ENCODE measurements at places on chromosomes 13 and 19.

- peak; percentile 74 for DNase-seq
Observed at GRCh38 chr19:39031368-39032062, 834 bp downstream of the FBXO27 start.

DNA sequence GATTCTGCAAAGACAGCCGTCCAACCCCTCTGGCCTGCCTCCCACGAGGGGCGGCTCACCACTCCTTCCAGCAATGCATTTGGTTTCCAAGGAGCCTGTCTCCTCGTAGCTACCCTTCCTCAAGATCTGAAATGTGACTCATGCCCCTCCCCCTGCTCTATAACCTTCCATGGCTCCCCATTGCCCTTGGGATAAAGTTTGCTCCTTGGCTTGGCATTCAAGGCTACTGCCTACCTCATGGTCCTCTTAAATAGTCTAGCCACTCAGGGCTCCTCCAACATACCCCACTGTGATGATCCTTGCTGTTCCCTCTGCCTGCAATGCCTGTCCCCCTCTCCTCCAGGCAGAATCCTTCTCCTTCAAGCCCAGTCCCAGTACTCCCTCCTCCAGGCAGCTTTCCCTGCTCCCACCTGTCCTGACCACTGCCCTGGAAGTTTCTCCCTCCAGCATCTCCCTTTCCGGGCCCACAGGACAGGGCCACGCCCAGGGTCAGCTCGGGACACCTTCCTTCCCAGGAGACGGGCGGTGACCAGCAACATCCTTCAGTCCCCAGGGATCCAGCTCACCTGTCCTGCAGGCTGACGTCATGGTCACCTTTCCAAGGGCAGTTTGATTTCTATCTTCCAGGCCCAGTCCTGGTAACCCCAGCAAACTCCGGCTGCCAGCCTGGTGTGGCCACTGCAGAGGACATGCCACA lies 19.2 kb upstream of the SEMA6B start:
- DNase-seq = no peak

DNA sequence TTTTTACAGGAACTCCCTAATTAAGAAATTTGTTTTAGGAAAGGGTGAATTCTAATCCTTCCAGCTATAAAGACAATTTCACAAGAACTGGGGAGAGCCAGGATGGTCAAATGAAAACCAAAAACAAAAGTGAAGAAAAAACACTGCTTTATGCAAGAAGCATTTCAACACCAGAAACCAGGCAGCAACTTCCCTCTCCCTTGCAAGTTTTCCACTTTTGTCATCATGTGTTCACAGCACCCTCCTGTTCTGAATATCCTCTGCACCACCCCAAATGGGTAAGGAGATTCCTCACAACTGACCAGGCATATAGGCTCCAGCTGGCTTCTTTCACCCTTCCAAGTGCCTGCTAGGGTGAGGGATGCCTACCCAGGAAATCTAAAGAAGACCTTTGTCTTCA lies 328.1 kb downstream of the TBC1D4 start:
- no peak for DNase-seq

DNA sequence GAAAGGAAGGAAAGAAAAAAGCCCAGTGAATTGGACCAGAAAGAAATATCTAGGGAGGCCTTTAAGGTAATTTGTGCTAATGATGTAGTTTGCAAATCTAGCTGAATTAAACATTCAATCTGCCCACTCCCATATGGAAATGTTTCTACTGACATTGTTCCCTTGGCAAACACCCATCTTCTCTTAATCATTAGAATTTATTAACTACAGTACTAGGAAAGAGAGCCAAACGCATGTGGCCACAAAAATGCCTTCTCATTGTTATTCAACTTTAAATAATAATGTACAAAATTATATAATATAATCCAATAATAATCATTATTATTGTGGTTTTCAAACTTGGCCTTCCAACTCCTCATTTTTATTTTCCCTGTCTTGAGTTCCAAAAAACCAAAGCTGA lies 234.7 kb downstream of the NHLRC3 start:
- DNase-seq = no peak

DNA sequence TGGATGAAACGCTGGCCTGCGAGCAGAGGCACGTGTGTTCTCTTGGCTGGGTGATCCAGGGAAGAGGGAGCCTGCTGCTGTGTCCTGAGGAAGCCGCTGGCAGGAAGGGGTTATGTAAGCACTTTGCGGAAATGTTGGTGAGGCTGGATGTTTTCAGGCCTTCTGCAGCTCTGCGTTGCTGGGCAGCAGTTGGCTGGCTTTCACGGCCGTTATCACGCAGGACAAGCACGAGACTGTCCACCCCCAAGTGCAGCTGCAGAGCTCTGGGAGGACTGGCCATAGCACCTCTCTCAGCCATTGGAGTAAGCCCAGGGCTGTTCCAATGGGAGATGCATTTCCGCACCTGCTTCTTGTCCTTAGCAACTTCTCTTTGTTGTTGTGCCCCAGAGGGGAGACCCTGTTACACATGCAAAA lies 146.9 kb upstream of the SOX21 start:
- DNase-seq = no peak

GRCh38 chr13:39365879-39366278 lies 237.1 kb downstream of the LHFPL6 start:
- DNase-seq = no peak

DNA sequence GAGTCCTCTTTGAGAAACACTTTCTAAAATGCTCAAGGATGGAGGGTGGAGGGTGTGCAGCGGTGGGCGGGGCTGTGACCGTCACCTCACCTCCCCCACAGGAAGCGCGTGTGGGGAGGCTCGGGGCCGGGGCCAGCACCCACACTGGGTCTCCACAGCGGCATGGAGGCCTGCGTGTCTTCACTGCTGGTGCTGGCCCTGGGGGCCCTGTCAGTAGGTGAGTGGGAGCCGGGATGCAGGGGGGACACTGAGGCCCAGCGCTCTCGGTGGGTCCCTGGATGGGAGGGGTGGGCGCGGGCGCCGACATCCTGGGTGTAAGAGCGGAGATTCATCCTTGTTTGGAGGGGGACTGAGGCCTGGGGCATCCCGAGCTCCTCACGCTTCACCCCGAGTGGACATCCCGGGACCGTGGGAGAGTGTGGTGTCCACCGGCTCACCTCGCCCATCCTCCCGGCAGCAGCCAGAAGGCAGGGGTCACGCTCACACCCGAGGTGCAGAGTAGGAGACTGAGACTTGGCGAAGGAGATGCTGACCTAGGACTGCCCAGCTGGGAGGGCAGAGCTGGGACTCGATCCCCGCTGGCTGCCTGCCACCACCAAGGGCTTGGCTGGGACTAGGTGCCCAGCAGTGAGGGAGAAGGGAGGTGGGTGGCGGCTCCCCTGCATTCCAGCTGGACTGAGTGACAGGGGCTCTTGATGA lies at the start of gene GZMM:
Gene GZMM, plus strand, starts transcription at position 144 of the 699 bp plus-strand sequence. Its CDS starts 19 bp downstream, at position 163.
- DNase-seq = no peak

- no peak for DNase-seq
Observed at GRCh38 chr19:28065026-28065425, 1147.9 kb downstream of the UQCRFS1 start.

- peak; percentile 24 for DNase-seq
Observed at GRCh38 chr13:70964124-70964523, 855.9 kb upstream of the KLHL1 start.

- DNase-seq = no peak
Observed at GRCh38 chr19:39381910-39382611, 8.8 kb downstream of the PAF1 start.

Measured in NB4 (cell line).